Activated naive CD8-positive, alpha-beta T cell treated with anti-CD3 and anti-CD28 coated beads, Interleukin-2, amount 10 ng/mL, durations not matched to agents 7 days and 5 days (primary cell): ENCODE measurements at places on chromosomes 6 and 20. TPM values are rescaled to one million over a fixed set of nuclear protein-coding genes. Genes with fewer than 3 reads are reported as not detected.
A peak's percentile ranks its signal among the peaks of the same experiment; 100 is the strongest.

Gene LBP
- total RNA-seq = not detected

Gene C6orf132
- 0.14 TPM for total RNA-seq

Gene LHFPL5
- not detected for total RNA-seq

Gene THEMIS
- 155 TPM for total RNA-seq

Gene TEAD3
- 0.19 TPM for total RNA-seq

- peak; percentile 43 for DNase-seq
Measured at GRCh38 chr6:147508042-147508865, at the start of gene SAMD5. Gene SAMD5, plus strand, starts transcription at chr6:147508690. Its CDS starts 239 bp downstream, at chr6:147508929.

GRCh38 chr6:48747040-48747439, 636.0 kb upstream of the PTCHD4 start:
- DNase-seq = no peak

DNA sequence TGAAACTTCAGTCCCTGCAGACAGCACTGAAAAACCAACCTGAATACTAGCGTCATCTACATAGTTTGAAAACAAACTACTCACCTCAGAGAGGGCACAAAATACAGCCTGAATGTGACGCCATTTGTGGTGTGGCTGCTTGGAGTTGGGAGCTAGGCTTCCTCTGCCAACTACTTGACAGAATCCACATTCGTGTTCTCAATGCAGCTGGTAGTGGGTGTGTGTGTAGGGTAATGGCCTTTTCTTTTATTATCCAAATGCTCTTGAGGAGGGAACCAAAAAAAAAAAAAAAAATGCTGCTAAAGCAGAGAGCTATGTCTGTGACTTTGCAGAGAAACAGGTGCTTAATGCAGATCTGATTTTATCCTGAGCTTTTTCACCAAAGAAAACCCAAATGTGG, 207.8 kb downstream of the OTOR start:
- no peak for DNase-seq

DNA sequence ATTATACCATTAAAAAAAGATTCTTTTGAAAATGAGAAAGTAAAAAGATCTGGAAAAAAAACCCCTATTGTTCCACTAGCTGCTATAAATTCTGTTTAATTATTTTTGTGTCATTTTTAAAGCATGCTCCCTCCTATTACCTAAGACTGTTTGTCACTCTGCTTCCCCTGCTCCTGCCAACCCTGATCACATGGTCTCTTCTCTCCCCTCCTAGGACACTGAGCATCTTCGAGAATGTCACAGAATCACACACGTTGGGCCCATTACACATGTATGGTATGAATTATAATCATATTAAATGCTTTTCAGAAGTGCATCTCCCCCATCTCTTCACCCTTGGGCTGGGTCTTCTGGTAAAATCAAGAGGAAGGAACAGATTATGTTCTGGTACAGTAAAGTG, 6.2 kb downstream of the SNAP91 start:
- no peak for DNase-seq

- no peak for DNase-seq
Measured at GRCh38 chr6:27565839-27566779, 93.2 kb upstream of the ZNF184 start.

- DNase-seq = no peak
Measured at GRCh38 chr6:153135681-153136080, 4.6 kb upstream of the RGS17 start.

DNA sequence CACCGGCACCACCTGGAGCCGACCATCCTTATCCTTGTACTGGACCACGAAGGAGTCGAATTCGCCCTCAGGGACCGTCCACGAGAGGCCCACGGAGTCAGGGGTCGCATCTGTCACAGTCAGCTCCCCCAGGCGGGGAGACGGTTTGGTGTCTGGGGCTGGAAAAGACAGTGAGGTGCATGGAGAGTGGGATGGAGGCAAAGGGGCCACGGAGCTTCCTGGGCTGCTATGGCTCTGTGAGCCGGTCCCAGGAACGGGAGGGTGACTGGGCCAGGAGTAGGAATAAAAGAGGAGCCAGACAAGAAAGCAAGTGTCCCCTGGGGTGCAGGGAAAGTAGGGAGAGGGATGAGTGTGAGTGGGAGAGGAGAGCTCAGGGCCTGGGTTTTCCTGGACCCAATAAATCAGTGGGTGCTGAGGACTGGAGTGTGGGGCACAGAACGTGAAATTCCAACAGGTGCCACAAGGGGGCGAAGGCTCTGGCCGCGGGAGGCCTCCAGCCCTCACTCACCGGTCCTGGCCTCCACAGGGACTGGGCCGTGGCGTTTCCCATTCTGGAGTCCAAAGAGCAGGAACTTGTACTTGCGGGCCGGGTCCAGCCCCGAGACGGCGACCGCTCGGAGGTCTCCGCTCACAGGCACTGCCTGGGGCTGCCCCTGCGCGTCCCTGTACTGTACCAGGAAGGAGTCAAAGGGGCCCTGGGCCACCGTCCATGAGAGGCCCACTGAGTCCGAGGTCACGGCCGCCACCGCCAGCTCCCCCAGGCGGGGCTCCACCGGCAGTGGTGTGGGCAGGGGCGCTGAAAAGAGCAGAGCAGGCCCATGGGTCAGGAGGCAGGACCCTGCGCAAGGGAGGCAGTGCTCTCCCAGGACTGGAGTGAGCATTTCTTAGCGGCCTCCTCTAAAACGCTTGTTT, 9.9 kb downstream of the CYP21A2 start:
- peak; percentile 78 for DNase-seq
